ENCODE measurements at places on chromosomes 7 and 10.
A peak's percentile ranks its signal among the peaks of the same experiment; 100 is the strongest.

DNA sequence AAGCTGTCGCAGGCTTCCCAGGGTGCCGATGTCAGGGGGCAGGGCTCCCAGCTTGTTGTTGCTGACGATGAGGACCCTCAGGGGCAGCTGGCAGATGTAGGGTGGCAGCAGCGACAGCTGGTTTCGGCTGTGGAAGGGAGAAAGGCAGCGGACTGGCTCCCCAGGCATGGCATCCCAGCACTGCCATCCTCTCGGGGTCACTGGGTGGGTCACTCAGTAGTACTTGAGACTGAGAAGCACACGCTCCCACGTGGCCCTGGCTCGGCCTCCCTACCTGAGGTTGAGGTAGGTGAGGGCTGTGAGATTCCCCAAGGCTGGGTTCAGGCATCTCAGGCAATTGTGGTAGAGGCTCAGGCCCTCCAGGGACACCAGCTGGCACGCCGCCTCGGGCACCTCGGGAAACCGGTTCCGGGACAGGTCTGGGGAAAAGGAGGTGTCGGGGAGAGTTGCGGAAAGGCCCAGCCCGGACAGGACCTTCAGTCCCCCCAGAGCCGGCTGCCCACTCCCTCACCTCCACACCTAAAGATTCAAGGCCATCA, 3.8 kb downstream of the LRCH4 start:
- no peak for DNase-seq

GRCh38 chr7:55618913-55619312, 46.6 kb upstream of the VOPP1 start:
- no peak for DNase-seq

DNA sequence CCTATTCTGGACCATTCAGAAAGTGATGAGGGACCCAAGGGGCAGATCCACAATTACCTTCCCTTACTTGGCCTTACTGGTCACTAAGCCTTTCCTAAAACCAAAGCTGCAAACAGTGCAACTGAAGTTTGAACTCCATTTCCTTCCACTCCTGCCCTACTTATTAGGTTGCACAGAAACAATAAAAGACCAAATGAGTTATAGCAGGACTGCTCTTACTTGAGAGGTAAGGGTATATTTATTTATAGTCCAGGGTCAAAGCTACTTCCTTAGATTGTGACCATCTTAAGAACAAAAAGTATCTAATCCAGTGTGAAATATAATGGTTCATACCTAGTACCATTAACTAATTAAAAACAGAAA, 27.0 kb downstream of the CDK6 start:
- DNase-seq, result no peak

GRCh38 chr10:35124540-35124939, 2.1 kb upstream of the CREM start:
- DNase-seq, result no peak

DNA sequence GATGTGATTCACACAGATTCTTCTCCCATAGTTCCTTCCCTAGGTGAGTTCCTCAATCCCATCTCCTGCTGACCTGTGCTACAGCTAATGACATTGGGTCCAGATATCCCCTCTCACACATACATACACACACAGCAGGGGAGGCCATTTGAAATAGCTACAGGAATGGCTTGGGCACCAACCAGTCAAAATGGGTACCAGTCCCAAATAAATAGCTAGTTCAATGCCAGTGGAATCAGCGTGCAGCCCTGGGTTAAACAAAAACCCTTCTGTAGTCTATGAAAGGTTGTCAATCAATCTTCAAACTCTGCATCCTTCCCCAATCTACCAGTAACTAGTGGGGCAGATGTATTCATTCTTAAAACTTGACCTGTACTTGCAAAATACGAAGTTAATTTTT, 9.3 kb downstream of the PNLIPRP2 start:
- no peak for DNase-seq

- DNase-seq, result no peak
These were observed 121.3 kb upstream of the HABP2 start for GRCh38 chr10:113431398-113432160.

- no peak for DNase-seq
These were observed 26.4 kb downstream of the FBXW4 start for GRCh38 chr10:101668566-101668965.

DNA sequence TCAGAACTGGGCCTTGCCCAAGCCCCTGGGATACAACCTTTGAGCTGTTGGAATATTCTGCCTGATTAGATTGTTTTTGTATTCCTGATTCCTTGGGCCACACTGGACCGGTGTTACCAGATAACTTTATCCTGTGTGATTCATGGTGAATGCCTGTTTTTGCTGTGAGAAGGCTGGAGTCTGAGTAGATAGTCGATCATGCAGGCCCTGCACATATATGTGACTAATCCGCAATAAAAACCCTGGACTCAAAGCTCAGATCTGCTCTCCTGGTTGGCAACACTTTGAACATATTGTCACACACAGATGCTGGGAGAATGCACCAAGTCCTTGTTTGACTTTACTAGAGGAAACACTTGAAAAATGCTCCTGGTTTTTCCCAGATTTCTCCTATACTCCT, 183.9 kb upstream of the MBL2 start:
- no peak for DNase-seq

DNA sequence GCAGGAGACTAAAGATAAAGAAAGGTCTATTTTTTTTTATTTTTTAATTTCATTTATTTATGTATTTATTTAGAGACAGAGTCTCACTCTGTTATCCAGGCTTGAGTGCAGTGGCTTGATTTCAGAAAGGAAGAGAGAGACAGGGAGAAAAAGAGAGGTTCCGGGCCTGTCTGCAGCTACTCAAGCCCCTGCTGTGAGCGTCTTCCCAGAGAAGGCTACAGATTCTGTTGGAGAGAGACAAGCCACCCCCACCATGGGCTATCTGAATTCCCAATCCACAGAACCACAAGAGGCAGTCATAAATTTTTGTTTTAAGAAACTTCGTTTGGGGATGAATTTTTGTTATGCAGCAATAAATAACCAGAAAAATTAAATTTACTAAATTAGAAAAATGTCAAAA, 68.1 kb downstream of the CALN1 start:
- no peak for DNase-seq

- DNase-seq, result peak; percentile 72
These were observed 144.4 kb downstream of the DYNC1I1 start for GRCh38 chr7:95916573-95917297.

DNA sequence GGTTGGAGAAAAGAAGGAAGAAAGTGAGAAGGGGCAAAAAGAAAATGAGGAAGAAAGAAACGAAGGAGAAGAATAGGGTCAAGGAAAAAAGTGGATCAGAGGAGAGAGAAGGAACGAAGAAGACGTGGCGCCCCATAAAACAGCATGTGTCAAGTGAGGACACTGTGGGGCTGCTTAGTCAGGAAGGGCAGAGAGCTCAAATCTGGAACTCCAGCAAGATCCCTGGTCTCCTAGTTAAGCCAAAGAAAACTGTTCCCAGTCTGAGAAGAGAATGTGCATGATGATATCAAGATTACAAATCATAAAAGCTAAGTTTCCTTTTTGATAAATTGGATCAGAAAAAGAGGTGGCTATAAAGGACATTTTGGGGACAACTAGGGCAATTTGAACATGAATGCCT, 33.0 kb downstream of the CREB3L2 start:
- no peak for DNase-seq

DNA sequence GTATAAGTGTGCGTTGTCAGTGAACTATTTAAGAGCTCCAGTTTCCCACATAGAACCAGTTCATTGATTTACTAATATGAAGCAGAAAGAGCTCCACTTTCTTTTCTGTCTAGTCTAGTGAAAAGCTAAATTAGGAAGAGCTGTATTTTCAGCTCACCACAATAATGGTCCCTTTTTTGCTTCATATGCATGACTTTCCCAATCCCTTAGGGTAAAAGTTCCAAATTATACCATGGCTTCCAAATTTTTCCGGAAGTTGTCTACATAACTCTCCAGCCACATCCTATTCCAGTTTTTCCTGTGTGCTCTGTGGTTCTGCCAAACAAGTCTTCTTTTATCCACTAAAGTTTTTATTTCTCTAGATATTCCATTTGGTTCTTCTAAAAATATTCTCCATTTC, 685.2 kb downstream of the REEP3 start:
- no peak for DNase-seq

DNA sequence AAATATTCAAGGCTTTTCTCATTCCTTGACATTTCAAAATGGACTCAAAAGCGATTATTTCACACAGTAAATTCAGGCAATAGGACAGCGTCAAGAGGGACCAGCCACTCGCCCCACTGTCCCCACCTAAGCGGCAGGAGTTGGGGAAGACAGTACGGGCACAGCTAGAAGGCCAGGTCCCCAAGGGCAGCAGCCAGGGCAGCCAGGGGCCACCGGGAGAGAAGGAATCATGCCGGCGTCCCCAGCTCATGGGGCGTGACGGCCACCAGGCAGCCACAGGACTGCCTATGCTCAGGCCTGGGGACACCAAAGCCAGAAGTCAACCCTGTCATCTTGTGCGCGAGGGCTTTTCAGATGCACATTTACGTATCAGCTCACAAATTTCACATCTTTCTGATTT, 225.7 kb upstream of the PPP2R2D start:
- DNase-seq, result no peak

- DNase-seq, result no peak
These were observed 295.2 kb upstream of the ZNF32 start for GRCh38 chr10:43943818-43944360.

- DNase-seq, result no peak
These were observed 31.2 kb upstream of the FFAR4 start for GRCh38 chr10:93535293-93535692.

DNA sequence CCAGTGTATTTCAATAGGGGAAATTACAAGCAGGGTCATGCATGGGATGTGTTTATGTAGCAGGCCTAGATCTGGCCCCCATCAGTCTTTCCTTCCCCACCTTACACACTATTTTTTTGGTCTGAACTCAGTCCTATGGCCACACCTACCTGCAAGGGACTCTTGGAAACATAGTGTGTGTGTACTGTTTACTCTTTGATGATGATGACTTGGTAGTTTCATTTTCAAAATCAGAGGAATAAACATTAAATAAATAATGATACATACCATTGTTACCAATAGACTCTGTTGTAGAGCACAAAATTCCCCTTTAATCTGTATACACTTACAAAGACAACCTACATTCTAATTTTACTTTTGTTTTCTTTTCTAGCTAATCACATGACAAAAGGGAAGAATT, 191.0 kb downstream of the ZEB1 start:
- no peak for DNase-seq

DNA sequence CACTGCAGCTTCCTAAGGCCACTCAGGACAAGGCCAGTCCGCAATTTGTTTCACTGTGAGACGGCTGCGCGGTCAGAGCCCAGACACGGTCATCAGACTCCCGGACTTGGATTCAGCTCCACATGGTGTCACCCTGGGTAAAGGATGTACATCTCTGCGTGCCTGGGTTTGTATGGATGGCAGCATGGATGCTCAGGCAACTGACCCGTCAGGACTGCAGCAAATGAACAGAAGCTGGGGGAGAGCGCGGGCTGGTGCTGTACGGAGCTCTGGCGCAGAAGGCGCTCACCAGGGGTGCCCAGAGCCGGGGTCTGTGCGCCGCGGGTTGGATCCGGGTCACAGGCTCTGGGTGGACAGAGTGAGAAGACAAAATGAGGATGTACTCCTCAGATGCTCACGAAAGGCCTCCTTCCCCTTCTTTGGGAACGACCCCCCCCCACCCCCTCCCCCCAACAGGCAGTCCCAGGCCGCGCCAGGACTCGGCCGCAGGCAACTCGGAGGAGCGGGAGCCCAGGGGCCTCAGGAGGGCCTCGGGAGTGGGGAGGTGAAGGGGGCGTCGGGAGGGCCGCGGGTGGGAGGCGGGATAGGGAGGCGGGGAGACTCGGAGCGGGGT, 92.4 kb downstream of the CXCL12 start:
- peak; percentile 55 for DNase-seq

GRCh38 chr7:21077602-21078001, 290.9 kb upstream of the SP8 start:
- no peak for DNase-seq

GRCh38 chr7:123201901-123202300, 2.1 kb upstream of the SLC13A1 start:
- no peak for DNase-seq

- no peak for DNase-seq
These were observed 61.7 kb downstream of the PALD1 start for GRCh38 chr10:70540089-70540788.

GRCh38 chr10:3792710-3793219, 7.8 kb upstream of the KLF6 start:
- no peak for DNase-seq

DNA sequence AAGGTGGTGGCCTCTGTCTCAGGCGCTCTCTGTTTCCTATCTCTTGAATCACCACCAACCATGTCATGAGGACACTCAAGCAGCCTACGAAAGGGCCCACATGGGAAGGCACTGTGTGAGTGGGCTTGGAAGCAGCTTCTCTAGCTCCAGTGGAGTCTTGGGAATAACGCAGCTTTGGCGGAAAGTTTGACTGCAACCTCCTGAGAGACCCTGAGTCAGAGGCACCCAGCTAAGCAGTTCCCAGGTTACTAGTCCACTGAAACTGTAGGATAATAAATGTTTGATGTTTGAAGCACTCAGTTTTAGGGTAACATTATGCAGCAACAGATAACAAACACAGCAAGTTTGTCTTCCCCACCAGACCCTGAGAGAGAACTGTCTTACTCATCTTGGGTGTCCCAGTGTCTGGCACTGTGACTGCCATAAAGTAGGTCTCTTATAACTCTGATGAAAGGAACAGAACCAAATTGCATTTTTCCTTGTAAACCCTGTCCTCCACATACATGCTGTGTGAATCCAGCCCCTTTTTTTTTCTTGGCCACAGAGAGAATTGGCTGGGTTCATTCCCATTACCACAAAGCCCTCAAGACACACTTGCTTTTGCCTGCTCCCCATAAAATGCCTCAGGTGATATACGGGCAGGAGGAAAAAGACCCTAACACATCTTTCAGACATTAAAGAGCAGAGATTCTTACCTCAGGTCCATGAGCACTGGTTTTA, 185.5 kb downstream of the ZNF365 start:
- DNase-seq, result no peak

DNA sequence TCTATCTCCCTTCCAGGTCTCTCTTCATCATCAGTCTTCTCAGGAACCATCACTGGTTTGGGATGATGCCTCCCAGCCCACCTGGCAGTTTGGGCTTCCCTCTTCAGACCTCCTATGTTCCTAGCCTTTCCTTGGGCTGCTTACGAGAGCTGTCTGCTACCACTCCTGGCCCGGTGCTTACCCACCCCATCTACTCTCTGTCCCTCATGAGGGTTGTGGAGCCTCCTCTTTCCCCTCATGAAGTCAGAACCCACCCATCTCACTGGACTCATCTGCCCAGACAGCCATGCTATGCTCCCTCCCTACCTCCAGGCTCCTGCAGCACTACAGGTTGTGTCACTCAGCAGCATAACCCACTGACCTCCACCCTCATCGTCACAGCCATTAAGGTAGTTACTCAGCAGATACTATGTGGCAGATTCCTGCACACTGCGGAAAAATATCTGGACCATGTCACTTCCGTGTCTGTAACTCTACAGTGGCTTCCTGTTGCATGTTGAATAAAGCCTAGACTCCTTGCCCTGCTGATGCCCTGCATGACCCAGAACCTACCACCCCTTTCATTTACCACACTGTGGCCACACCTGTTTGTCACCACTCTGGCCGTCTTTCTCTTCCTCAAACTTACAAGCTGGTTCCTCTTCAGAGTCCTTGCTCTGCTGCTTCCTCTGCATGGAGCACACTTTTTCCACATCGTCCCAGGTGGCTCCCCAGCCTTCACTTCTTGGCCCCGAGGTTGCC, 2.0 kb downstream of the DBNL start:
- DNase-seq, result no peak

Measured in right cardiac atrium (tissue), 5 donors.